ENCODE measurements at places on chromosomes 3 and 15.

DNA sequence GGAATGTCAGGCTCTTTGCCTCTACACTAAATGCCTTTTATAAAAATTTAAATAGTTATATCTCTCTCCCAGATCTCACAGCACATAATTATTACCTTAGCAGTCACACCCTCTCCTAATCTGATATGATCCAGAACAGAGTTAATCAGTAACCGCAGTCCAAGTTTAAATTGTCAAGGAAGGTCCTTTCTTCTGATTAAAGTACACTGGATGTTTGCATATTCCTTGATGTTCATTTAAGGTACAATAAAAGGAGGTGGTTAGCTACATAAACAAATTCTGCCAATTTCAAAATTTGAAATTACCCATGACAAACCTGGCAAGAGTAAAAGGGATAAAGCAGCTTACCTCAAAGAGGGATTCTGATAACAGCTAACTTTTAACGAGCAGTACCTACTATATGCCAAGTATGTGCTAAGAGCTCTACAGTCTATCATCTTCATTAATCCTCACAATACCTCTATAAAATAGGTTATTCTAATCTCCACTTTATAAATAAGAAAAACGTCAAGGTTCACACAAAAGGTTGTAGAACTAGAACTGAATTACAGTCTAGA is 4.3 kb downstream of the GOLIM4 start:
- DNase-seq: no peak

DNA sequence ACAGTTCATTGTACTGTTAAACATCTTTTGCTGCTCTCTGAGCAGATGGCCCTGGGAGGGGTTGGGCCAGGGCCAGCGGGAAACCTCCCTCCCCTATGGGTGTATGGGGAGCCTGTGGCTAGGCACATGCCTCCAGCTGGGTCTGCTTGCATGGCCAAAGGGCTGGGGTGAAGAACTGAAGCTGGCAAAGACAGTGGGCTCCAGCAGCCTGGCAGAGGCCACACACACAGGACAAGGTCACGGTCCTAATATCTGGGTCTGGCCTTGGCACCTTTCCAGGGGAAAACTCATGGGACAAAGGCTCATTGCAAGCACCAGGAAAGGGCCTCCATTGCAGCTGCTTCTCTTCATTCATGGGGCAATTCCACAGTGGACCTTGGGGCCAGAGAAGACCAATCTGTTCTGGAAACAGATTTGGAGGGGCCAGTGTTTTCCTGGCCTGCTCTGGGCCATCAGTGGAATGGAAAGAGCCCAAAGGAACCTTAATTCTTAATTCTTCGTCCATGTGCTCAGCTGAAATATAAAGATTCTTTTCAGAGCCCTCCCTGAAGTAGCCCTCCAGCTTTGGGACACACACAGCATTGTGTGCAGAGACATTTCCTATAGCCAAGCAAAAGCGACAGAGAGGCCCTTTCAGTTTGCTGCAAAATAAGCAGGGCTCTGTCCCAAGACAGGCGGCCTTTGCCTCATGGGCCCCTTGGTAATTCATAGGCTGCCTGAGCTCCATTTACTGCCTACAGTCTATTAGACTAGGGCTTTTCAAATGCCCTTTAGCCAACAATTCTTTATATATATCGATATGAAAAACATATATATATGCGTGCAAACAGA is 11.3 kb upstream of the LIMD1 start:
- no peak for DNase-seq

GRCh38 chr3:78277801-78278200 is 1237.9 kb downstream of the ROBO2 start:
- DNase-seq: no peak

DNA sequence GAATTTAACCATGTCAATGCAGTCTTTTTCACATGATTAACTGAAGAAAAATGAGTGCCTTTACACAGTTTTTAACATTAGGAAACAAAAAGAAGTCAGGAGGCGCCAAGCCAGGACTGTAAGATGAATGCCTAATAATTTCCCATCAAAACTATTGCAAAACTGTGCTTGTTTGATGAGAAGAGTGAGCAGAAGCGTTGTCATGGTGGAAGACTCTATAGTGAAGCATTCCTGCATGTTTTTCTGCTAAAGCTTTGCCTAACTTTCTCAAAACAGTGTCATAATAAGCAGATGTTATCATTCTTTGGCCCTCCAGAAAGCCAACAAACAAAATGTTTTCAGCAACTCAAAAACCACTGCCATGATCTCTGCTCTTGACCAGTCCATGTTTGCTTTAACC is 156.8 kb upstream of the CDIN1 start:
- DNase-seq: no peak

- no peak for DNase-seq
These were observed 11.7 kb upstream of the PRR23B start for GRCh38 chr3:139032326-139033002.

- no peak for DNase-seq
These were observed 62.1 kb downstream of the ETV5 start for GRCh38 chr3:186046838-186047237.

- no peak for DNase-seq
These were observed 28.7 kb downstream of the DLEC1 start for GRCh38 chr3:38067508-38068233.

Data from activated T-cell treated with anti-CD3 and anti-CD28 coated beads for 24 hours (primary cell).